ENCODE measurements at places on chromosomes 4 and X.

DNA sequence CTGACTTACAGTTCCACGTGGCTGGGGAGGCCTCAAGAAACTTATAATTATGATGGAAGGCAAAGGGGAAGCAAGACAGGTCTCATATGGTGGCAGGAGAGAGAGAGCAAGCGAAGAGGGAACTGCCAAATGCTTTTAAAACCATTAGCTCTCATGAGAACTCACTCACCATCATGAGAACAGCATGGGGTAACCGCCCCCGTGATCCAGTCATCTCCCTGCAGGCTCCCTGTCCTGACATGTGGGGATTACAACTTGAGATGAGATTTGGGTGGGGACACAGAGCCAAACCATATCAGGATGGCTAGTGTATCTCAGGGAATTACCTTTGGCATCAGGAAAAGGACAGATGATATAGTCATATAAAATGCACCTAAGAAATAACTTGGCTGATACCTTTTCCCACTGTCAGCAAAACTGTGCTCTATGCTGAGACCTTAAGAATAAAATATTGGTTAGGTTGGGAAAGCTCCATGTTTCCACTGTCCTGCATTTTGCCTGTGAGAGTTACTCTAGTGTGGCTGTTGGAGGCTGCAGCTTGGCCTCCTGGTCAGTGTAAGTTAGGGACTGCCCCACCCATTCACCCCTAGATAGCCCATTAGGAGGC, 110.3 kb downstream of the UCHL1 start:
- DNase-seq: no peak

GRCh38 chr4:6893449-6894085, 16.1 kb upstream of the TBC1D14 start:
- DNase-seq: no peak

- no peak for DNase-seq
These were observed 64.1 kb upstream of the LAS1L start for GRCh38 chrX:65598559-65599147.

DNA sequence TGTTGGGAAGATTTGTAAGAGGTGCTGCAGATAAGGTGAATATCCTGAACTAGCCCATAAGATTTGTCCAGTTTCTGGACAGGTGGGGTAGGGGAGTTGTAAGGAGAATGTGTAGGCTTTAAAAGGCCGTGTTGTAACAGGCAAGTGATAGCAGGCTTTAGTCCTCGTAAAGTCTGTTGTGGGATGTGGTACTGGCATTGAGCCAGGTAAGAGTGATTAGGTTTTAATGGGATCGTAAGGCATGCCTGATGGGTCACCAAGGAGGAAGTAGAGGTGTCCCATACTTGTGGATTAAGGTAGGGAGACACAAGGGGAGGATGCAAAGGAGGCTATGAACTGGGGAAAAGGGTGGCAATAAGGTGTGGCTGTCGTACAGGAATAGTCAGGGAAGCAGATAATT, 256.9 kb upstream of the DKK2 start:
- no peak for DNase-seq

DNA sequence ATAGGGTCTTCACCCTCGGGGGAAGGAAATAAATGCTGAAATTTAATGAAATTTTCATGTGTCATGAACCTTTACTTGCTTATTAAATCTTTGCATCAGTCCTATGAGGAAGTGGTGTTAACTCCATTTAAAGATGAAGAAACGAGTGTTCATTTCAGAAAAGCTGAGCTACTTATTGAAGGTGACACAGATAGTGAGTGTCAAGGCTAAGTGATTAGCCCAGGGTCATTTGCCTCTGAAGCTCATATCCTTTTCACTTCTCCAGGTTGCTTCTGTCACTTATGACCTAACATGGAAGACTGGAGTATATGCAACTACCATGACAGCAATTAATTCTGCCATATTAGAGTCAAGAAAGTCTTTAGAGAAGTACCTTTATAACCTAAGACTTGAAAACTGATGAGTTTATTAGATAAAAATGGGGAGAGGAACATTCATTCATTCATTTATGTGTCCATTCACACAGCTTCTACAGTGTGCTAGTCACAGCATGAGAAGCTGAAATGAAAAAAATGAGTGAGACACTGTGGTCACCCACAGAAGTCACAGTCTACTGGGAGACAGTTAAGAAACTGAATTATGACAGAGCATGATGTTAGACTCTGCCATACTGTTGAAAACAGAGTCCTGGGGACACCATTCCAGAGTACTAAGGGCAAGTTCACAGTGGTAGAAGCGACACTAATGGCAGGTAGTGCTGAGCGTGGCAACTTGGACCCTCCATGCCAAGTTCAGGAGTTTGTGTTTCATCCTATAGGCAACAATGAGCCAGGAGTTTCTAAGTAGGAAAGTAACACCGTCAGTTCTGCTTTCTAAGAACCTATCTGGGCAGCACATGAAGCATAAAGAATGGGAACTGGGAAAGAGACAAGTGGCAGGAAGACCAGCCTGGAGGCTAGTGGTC, 21.3 kb downstream of the ALPK1 start:
- no peak for DNase-seq

- no peak for DNase-seq
These were observed 14.6 kb upstream of the MED28 start for GRCh38 chr4:17599826-17600225.

DNA sequence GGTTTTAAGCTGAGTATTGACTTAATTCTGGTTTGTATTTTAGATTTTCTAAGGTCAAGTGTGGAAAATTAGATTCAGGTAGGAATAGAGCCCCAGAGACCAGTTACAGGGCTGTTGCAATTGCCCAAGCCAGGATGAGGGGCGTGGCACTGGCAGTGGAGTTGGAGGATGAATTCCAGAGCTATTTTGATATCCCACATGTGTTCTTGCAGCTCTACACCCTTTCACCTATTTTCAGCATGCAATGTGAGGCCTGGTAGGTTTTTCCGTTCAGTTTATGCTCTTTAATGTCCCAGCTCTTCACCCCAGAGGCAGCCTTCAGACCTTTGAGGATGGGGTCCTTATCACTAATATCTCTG, 17.9 kb upstream of the OGT start:
- no peak for DNase-seq

GRCh38 chr4:7780751-7781348, 158.8 kb downstream of the AFAP1 start:
- no peak for DNase-seq

- no peak for DNase-seq
These were observed 1472.8 kb downstream of the PCDH7 start for GRCh38 chr4:32192991-32193390.

GRCh38 chr4:3135155-3136011, 60.9 kb downstream of the HTT start:
- no peak for DNase-seq

- DNase-seq: no peak
These were observed 43.6 kb downstream of the WFS1 start for GRCh38 chr4:6313216-6313615.

All from stimulated activated CD4-positive, alpha-beta T cell treated with anti-CD3 and anti-CD28 coated beads, TNF-alpha, amount 100 ng/mL, for 24 hours (primary cell).